ENCODE measurements at places on chromosomes 13 and 19. TPM values are rescaled to one million over a fixed set of nuclear protein-coding genes. Genes with fewer than 3 reads are reported as not detected.

DNA sequence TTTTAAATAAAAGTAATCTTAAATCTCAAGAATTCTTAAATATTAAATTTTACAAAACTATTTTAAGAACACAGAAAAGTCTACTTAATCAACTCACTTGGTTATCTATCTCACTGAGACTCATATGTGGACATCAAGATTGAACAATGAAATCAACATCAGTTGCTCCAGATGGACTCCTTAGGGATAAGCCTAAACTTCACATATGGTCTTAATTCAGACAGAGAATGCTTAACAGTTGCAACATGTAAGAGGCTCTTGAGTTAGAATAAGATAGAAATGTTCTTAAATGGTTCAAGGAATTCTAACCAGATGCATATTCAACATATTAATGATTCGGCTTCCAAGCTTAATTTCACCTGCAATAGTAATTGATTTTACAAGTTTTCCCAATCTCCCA lies 1730.9 kb downstream of the PCDH9 start:
- DNase-seq: no peak

- peak; percentile 86 for DNase-seq
Observed at GRCh38 chr13:34420702-34421346, 521.2 kb upstream of the NBEA start.

- no peak for DNase-seq
Observed at GRCh38 chr13:91203430-91203829, 144.1 kb upstream of the MIR17HG start.

- DNase-seq: peak; percentile 84
Observed at GRCh38 chr13:43269037-43269481, 245.7 kb downstream of the DNAJC15 start.

DNA sequence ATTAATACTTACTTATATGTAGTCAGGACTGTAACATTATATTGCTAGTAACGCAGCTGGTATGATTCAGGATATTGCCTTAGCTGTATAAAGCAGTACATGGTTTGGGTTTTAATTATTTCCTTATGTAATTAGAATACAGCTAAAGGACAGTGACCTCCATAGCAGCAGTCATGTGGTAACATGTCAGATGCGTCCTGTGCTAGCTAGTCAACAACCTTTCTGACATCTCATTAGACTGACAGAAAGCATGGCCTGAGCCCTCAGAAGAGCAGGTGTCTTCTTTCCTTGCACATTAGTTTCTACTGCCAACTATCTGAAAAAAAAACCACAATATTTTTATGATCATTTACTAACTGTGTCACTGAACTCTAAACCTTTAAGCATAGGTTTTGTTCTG lies 122.2 kb downstream of the MAB21L1 start:
- DNase-seq: no peak

DNA sequence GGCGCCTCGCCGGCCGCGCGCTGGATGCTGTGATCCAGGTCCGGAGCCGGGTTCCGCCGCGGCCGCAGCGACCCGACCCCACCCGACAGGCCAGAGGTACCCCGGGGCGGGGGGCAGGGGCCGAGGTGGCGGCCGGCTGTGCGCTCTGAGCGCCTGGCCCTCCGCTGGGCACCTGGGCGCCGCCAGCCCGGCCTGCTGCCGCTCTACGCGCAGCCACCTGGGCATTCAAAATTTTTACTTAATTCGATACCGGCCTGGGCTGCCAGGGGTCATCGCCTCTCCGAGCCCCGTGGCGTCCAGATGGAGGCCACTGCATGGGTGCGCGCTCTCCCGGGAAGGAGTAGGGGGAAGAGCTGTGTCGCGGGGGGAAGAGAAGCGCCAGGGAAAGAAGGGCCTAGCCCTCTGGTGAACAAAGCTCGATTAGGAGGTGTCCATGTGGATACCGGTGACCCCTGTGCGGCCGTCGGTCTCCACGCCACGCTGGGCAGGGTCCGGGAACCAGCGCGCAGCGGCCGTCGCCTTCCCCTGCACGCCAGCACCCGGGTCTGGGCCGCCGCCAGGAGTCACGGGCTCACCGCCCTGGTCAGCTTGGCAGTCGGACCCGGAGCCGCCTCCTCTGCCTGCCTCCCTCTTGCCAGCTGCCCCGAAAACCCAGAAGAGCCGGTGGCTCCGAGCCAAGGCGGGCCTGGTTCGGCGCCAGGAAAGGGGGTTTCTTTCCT lies 666 bp downstream of the BIVM start:
- peak; percentile 41 for DNase-seq

GRCh38 chr13:40992678-40993518 lies 26.2 kb downstream of the ELF1 start:
- DNase-seq: no peak

GRCh38 chr19:38433268-38433733 lies at the start of gene RYR1:
RYR1 (plus strand) TSS chr19:38433691; CDS start chr19:38433830, 139 bp downstream.
- DNase-seq: no peak

DNA sequence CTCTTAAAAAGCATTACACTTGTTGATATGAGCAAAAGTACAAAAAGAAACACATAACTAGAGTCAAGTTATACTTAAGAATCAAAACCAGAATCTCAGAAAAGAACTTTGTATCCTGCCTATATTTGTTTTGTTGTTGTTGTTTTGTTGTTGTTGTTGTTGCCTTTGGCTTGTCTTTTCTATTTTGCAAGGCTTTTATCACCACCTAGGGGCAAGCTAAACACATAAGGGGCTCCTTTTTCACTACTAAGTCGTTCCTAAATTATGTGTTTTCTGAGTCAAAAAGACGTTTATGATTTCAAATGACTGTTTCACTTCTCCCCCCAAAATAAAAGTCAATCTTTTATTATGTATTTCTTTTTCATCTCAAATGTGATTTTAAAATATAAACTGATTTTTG lies 250.2 kb downstream of the RBM26 start:
- DNase-seq: no peak

DNA sequence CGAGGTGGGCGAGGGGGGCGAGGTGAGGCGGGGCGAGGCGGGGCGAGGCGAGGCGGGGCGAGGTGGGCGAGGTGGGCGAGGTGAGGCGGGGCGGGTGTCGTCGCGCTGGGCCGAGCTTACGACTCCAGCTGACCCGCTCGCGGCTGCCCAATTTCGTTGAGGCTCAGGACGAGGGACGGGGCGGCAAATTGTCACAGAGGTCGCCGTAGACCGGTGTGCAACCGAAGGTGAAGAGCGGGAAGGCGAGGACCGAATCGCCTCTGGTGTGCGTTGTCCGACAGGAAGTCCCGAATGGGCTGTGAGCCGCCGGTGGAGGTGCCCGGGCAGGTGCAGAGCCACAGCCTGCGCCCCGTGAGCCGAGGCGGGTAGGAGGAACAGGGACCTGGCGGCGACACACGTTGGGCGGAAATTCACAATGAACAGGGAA lies at the start of gene LACC1:
Gene LACC1, plus strand, starts transcription at position 150 of the 427 bp plus-strand sequence. CDS start 1,082 bp downstream, outside the sequence.
- DNase-seq: no peak

- peak; percentile 20 for DNase-seq
Observed at GRCh38 chr19:49983645-49984229, 22.8 kb upstream of the SIGLEC11 start.

GRCh38 chr13:24097064-24097463 lies 63.5 kb upstream of the SPATA13 start:
- no peak for DNase-seq

DNA sequence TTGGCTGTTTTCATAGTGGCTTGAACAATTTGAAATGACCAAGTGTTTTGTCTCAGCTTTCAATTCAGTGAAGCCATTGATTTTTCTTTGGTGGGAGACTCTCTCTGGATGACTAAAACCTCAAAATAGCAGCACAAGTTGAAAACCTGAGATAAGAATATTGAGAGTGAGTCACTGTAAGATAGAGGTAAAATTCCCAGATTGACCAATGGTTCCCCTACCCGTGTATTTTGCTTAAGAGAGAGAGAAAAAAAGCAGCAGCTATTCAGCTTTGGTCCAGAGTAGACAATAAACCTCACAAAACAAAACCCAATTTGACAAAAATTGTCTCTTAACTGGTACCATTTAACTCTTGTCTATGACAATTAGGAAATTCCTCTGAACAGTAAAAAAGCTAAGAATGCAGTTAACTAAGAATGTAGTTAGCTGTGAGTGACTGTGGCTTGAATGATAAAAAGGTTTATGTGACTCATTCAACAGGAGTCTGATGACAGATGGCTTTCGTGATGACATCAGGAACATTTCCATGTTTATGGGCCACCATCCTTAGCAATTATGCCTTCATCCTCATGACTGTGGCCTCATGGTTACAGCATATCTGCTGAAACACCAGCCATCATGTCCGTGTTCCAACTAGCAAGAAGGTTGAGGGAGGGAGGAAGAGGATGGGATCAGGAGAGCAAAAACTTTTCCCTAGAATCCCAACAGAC lies 356.9 kb downstream of the NDFIP2 start:
- DNase-seq: peak; percentile 51

CTU1 gene
- 5.5 TPM for total RNA-seq

CADM4 gene
- total RNA-seq: 11.7 TPM

MISP3 gene
- 1.5 TPM for total RNA-seq

MEIOSIN gene
- not detected for total RNA-seq

SERPINE3 gene
- total RNA-seq: not detected

KLK2 gene
- total RNA-seq: not detected

WDR87 gene
- not detected for total RNA-seq

RCBTB1 gene
- 87.5 TPM for total RNA-seq

ZNF547 gene
- total RNA-seq: 4.3 TPM
